ENCODE measurements at places on chromosomes 1 and 21. TPM values are rescaled to one million over a fixed set of nuclear protein-coding genes. Genes with fewer than 3 reads are reported as not detected.

DNA sequence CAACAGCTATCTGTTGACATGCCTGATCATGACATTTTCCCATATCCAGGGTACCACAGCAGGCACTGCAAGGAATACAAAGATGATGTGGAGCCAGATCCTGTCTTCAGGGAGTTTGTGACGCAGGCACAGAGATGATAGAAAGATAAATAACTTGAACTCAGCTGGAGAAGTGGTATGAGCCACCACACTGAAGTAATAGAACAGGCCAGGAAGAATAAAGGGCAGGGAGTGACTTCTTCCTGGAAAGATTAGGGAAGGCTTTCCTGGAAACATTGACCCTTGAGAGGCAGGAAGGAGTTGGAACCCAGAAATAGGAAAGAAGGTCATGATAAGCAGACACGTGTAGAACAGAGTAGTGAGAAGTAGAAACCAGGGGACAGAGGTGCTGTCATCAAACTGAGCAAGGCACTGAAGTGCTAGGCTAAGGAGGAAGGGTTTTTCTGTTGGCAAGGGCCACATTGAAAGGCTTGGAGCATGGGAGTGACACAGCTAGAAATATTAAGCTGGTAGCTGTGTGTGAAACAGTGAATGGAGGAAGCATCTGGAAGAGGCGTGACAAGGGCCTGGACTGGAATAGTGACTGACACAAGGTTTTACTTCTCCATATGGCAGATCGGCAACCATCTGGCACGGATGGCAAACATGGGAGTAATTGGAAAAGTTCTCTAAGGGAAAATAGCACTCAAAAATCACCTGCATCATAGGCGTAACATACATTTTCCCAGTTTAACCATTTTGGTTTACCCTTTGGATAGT is 68.4 kb downstream of the AK5 start:
- no peak for DNase-seq
- H3K27me3 ChIP-seq: no peaks in the 10 kb centered on the region
- no peak overlapping the region for H3K27ac ChIP-seq
- H3K4me3 ChIP-seq: no peak overlapping the region
- peaks cover 6% of the 10 kb centered on the region for H3K36me3 ChIP-seq
- peaks cover 14% of the 10 kb centered on the region for H3K4me1 ChIP-seq

DNA sequence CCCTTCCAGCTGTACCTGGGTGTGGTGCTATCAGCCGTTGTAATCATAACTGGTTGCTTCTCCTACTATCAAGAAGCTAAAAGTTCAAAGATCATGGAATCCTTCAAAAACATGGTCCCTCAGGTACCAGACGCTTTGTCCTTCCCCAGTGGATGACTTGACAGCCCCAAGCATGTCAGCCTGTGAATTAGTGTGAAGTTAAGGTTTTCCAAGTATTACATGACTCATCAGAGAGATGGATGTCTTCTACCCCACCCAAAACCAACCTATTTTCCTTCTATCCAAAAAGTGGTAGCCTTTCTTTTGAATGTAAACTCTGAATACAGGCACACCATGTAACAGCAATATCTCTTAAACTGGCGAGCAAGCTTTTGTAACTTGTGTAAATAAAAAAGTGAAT is 15.1 kb downstream of the ATP1A1 start:
- H3K4me3 ChIP-seq: no peak overlapping the region
- H3K36me3 ChIP-seq: peaks cover 12% of the 10 kb centered on the region

DNA sequence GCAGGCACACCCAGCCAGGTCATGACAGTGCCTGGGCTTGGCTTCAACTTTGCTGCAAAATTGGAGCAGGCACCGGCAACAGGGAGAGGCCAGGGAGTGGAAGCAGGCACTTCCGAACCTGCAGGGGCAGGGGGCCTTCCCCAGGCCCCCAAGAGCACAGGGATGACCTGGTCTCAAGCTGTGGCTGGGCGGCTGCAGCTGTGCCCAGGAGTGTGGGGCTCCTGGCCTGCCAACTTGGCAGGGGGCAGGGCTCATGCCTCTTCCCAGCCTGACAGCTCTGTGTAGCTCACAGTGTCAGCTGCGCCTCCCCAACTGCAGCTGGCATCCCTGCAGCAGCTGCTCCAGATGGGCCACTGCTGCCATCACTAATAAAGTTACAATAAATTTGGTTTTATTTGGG is 51.5 kb upstream of the SCYL3 start:
- no peak overlapping the region for H3K27ac ChIP-seq
- H3K4me1 ChIP-seq: no peaks in the 10 kb centered on the region
- H3K4me3 ChIP-seq: no peak overlapping the region

APCS gene
- total RNA-seq: not detected

GRCh38 chr1:43152866-43153265 is 19.2 kb downstream of the EBNA1BP2 start:
- H3K4me3 ChIP-seq: no peak overlapping the region
- peaks cover 12% of the 10 kb centered on the region for H3K36me3 ChIP-seq
- no peak overlapping the region for H3K27ac ChIP-seq
- peaks cover 6% of the 10 kb centered on the region for H3K4me1 ChIP-seq

FMO5 gene
- total RNA-seq: 1.7 TPM

DNA sequence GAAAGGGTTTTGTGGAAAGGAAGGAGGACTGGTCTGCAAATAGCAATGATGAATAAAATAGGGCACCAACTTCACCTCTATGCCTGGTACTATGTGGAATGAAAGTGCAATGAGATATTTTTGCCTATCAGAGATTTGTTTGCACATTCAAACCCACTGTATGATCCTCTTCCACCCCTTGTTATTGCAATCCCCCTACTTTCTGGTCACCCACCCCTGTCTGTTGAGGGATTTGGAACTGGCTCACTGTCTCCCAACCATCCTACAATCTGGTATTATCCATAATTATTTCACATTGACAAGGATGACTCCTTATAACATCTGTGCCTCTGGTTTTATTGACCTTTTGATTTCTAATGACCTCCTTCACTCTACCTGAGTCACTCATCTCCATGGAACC is 42.4 kb downstream of the CD55 start:
- H3K27ac ChIP-seq: no peak overlapping the region
- H3K4me1 ChIP-seq: no peaks in the 10 kb centered on the region
- peaks cover 2% of the 10 kb centered on the region for H3K36me3 ChIP-seq
- no peaks in the 10 kb centered on the region for H3K27me3 ChIP-seq
- no peak overlapping the region for H3K4me3 ChIP-seq
- no peak for DNase-seq

ANGPTL7 gene
- not detected for total RNA-seq

DISC1 gene
- total RNA-seq: 16.2 TPM

All from T-helper 17 cell (primary cell).